ENCODE measurements at places on chromosomes 2 and 18. TPM values are rescaled to one million over a fixed set of nuclear protein-coding genes. Genes with fewer than 3 reads are reported as not detected.
A peak's percentile ranks its signal among the peaks of the same experiment; 100 is the strongest.

DNA sequence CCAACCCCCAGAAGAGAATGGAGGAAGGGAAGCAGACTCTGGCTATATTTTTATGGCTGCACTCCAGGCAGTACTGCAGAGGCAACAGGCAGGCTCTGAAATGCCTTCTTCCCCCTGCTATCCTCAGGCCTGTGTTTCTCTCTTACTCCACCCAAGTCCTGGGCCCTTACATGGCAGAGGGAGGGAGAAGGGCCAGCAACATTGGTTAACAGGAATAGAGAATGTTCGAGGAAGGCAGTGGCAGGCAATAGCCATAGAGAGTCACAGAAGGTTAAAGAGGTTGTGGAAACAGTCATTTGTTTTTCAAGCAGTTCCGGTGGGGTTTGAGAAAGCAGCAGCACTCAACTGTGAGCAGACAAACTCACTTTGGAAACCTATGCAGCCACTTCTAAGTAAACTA lies 15.1 kb upstream of the DARS1 start:
- no peak for DNase-seq

The ZNF638 gene
- total RNA-seq, result 121 TPM

- DNase-seq, result peak; percentile 66
Measured at GRCh38 chr2:47076126-47076506, 79.0 kb downstream of the STPG4 start.

DNA sequence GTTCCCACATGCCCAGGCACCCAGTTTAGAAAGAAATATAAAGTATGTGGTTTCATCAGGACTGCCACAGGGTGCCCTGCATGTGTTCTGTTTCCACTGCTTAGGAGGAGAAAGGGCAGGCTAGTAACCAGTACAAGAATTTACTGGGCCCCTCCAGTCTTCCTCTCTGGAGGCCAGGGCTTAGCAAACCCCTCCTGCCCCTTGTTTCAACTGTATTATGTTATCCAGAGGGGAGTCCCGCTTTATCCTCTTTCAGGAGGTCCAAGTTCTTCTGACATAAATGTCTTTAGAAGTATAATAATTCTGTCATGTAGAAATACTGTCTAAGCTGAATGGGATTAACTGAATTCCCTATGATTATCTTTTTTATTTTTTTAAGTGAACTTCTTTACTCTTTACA lies 132.1 kb downstream of the WDSUB1 start:
- no peak for DNase-seq

- DNase-seq, result no peak
Measured at GRCh38 chr2:239285932-239286230, 114.9 kb downstream of the HDAC4 start.
